MG63 (cell line): ENCODE measurements at places on chromosomes 2 and 18. TPM values are rescaled to one million over a fixed set of nuclear protein-coding genes. Genes with fewer than 3 reads are reported as not detected.

- DNase-seq: peak; percentile 52
Observed at GRCh38 chr2:174335988-174336500, 1.3 kb downstream of the SP9 start.

Gene SGPP2
- not detected in 2 replicates for total RNA-seq

DNA sequence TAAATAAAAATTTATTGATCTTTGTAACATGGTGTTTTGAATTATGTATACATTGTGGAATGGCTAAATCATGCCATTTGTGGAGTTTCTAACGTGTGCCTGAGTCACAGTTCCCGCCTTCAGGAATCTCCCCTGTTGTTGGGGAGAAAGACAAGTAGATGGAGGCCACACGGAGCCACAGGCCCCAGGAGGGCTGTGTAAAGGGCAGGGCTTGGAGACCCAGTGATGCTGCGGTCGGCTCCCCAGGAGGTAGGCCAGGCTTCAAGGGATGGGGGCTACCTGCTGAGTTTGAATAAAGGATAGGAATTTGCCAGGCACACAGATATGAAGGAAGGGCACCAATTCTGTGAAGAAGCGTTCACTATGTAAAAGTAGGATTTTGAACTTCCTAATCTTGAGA is 257.1 kb downstream of the GBX2 start:
- DNase-seq: no peak

DNA sequence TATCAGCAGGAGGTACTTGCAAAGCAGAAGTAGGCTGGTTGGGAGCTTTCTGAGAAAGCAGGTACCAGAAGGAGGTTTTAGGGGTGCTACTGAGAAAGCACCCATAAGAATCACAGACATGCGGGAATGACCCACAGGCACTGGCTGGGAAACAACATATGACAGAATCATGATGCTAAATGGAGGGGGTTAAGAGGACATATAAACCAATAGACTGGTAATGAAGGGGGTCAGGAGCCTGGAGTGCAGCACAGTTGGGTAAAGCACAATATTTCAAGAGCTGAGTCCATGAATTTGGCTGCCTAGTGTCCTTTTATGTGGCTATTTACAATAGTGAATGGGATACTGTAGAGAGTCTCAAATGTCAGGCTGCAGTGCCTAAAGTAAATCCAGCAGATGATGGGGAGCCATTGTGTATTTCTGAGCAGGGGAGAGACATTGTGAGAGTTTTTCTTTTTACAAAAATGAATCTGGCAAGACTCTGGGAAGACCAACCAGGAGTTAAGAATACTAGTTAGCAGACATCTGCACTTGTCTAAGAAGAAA is 27.6 kb upstream of the GMCL1 start:
- DNase-seq: no peak

Gene TXNDC2
- total RNA-seq: 0.33 TPM in 1 of 2 replicates, not detected in the other
